CD8-positive, alpha-beta T cell (primary cell): ENCODE measurements at places on chromosomes 4 and X. TPM values are rescaled to one million over a fixed set of nuclear protein-coding genes. Genes with fewer than 3 reads are reported as not detected.

DNA sequence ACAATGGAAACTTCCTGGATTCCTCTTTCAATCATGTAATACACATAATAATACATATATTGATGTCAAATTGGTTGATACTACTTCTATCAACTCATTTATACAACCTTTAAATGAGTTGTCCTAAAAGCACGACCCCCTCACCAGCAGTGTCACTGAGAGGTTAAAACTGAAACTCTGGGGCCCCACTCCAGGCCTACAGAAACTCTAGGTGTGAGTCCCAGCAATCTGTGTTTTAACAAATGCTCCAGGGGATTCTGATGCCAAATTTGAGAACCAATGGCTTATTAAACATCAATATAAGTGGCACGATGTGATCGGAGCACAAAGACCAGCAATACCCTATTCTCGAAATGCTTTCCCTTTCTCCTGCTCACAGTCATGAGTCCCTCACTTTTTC, 47.9 kb downstream of the ATP8A1 start:
- no peak for DNase-seq

DNA sequence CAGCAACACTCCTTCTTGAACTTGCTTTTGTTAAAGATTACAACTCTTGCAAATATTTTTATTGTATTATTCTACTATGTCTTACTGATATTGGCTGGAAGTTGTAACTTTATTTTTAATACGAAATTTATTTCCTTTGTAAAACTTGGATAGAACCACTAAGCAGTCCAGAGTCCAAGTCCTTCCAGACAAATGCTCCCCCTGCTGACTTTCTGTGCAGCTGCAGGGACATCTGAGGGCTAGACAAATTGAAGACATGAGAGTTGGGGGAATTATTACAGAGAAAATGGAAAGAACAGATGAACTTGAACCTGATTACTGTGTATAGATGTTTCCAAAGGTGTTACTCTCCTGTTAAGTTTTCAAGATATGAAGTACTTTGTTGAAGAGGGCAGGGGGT, 238.8 kb downstream of the GRIA3 start:
- DNase-seq: no peak

GRCh38 chrX:13094828-13095341, 50.5 kb upstream of the FAM9C start:
- DNase-seq: no peak

Gene DNAAF6
- not detected for total RNA-seq
